MM.1S (cell line): ENCODE measurements at places on chromosomes 11 and 22.

DNA sequence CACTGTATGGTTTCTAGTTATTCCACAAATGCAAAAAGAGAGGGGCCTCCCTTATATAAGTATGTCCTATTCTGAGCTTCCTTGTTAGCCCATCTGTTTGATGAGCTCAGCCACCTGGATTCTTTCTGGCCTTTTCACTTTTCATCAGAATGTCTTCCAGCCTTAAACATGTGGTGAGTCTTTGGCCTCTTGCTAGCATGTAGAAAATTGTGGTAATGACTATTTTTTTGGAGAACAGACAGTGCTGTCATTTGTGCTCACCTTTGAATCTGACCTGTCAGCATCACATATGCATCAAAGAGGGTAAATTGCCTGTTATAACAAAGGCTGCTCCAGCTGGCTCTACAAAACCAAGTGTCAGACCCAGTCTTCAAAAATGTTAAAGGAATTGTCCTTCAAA lies 558.7 kb downstream of the RAB38 start:
- DNase-seq, result no peak

DNA sequence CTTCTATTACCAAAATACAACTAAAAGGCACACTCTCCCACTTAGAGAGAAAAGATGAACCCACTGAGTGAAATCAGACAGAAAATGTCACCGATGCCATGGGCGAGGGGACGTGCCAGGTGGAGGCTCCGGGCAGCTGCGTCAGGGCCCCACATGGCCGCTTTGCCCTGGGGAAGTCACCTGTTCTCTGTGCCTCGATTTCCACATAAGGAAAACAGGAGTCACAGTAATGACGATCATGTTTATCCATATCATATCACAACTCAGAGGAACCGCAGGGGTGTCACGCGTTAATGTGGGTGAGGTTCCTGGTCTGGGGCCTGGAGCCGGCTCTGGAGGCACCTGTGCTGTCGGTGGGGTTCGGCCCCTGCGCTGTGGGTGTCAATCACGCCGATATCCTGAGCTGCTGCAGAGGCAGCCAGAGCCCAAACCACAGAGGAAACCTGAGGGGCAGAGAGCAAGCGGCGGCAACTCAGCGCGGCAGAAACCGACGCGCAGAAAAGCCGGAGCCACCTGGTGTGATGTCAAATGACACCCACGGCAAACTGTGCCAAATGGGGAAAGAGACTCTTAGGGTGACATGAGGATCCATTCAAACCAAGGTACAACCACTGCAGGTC lies 243.7 kb downstream of the BRD1 start:
- DNase-seq, result no peak

GRCh38 chr11:459511-460220 lies 9.6 kb downstream of the PTDSS2 start:
- DNase-seq, result no peak

DNA sequence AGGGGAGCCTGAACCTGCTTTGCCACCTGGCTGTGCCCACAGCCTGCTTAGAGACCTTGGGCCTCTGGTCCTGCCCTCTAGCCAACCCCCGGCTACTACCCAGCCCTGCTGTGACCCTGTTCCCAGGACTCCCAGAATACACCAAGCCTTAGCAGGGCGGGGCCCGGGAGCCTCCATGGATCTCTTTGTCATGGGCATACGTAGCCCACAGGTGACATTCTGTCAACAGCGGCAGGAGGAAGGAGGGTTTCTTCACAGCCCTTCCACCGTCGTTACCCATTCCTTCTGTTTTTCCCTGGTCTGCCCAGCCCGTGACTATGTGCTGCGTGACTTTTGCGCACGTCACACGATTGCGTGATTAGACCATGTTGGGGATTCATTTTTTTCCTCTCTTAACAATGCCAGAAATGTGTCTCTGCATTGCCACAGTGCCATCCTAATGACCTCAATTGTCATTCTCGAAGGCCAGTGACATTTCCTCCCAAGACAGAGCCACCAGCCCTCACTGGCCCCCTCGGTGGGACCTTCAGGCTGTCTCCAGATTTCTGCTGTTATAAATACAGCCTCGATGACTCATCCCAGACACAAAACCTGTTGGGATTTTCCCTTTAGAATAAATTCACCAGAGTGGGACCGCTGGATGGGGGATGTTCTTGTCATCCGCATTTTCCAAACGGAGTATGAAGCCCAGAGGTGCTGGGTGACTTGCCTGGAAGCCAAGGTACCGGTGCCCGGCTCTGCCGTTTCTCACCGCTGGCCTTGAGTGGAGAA lies 9.0 kb downstream of the SYT12 start:
- no peak for DNase-seq

DNA sequence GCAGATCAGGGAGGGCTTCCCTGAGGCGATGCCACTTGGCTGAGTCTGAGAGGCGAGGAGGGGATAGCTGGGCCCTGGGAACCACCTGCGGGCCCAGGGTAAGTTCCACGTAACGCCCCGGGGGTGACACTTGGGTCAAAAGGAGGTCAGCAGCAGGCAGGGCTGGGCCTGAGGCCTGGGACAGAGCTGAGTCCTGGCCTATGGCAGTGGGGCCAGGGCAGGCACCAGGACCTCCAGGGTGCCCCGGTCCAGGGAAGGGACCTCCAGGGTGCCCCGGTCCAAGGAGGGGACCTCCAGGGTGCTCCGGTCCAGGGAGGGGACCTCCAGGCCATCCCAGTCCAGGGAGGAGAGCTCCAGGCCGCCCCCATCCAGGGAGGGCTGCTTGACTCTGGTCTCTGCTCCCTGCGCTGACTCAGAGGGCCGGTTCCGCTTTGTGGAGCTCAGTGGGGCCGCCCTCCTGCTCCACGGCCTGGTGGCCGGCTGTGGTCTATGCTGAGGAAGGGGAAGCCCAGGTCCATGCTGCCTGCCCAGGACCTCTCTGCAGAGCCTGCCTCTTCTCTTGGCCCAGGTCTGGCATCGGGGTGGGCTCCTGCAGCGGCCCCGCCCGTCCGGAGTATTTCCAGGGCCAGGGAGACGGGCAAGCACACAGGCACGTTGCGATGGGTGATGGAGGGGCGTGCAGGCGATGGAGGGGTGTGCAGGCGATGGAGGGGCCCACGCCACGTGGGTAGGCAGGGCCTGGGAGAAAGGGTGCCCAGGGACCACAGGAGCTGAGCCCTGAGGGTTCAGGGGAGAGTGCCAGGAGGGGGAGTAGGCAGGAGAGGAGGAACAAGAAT lies 19.5 kb upstream of the WNT7B start:
- DNase-seq, result no peak

GRCh38 chr11:1039481-1040427 lies 3.2 kb upstream of the MUC6 start:
- DNase-seq, result no peak
